Stimulated activated CD8-positive, alpha-beta memory T cell treated with anti-CD3 and anti-CD28 coated beads, Interleukin-15, amount 100 ng/mL, for 24 hours (primary cell): ENCODE measurements at places on chromosomes 11 and 22.
A peak's percentile ranks its signal among the peaks of the same experiment; 100 is the strongest.

DNA sequence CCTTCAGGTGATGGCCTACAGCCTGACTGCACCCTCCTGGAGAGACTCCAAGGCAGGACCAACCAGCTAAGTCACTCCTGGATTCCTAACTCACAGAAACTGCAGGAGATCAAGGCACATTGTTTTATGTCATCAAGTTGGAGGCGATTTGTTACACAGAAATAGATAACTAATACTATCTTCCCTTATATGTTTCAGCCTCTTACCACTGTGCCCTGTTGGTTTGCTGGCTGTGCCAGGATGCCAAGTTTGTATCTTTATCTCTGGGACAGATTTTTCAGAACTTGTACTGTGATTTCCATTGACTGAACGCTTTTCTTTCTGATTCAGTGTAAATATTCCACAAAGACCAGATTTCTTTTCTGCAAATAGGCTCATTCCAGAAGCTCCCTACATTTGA is 76.2 kb upstream of the OPCML start:
- no peak for DNase-seq

- no peak for DNase-seq
These were observed 55.3 kb downstream of the CACNA1I start for GRCh38 chr22:39625569-39626537.

DNA sequence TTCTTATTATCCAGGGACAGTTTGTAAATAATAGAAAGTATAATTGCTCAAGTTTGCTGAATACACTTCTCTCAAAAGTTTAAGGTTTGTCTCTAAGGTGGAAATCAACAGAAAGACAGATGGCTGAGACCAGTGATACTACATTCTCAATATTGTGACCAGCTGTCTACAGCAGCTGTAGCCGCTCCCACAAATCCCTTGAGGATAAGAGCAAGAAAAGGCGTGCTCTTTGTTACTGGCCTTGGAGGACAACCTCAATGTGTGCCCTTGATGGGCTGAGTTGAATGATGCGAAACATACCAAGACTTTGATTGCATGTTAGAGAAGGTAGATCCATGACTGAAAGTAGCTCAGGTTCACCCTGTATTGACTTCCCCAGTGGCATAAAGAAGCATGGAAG is 6.1 kb downstream of the OR6M1 start:
- DNase-seq, result no peak

GRCh38 chr11:9576701-9577381 is 3.4 kb downstream of the WEE1 start:
- no peak for DNase-seq

DNA sequence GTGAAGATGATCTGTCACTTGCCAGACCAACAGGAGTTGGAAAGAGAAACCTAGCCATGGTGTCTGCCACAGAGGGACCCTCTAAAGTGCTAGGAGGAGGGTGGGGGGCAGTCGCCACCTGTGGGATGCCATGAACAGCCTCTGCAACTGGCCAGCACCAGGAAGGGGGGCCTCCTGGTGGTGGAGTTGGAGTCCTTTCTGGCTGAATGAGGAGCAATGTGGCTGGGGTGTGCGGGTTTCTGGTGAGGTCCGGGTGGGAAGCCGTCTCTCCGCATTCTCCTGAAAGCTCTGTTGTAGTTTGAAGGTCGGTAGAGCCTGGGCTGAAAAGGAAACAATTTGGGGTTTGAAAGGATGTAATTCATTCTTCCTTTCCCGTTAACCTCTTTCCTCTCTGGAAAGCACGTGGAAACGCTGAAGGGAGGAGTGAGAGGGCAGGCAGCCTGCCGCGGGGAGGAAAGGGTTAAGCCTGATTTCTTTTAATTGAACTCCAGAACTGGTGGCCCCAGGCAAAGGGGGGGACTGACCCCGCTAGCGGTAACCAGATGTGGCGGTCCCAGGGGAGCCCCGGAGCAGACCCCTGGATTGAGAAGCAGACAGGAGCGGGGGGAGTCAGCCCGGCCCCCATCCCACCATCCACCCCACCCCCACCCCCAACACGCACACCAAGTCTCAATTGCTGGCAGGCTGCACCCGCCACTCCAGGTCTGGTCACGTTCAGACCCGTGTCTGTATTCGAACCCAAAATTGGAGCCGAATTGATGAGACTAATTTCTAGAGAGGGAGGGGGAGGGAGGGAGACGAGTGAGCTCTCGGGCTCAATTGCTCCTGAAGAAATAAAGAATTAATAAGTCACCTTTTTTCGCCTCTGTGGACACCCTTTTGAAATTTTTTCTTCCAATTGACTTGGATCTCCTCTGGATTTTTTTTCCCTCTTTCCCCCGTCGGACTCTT is 1.8 kb upstream of the FLI1 start:
- no peak for DNase-seq

DNA sequence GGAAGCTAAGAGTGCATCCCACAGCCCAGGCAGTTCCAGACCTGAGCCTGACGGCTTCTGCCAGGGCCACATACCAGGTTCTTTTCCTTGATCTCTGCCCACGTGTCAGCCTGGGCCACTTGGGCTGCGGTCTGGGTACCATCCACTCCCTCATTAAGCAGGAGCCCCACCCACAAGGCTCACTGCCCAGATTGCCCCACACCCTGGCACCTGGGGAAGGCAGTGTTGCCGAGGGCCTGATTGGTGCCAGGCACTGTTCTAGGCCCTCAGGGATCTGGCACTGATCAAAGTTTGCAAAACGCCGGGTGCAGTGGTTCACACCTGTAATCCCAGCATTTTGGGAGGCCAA is 15.4 kb downstream of the GGA1 start:
- no peak for DNase-seq

GRCh38 chr11:90556026-90556425 is 333.2 kb upstream of the CHORDC1 start:
- DNase-seq, result no peak

- no peak for DNase-seq
These were observed 684.5 kb downstream of the FAM181B start for GRCh38 chr11:82049199-82049598.

DNA sequence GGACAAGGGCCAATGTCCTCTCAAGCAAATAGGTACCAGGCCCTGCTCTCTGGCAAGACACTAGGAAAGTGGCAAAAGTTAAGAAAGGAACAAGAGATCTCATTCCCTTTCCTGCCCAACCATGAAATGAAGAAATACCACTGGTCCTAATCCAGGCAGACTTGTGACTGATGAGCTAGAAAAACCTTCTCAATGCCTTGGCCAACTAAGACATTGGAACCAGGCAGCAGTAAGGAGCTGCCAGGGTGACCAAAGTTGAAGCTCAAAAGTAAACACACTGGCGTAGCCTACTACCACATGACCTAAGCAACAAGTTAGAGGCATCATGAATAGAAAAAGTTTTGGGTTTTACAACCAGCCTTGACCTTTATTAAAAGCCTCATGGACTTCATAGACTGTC is 45.1 kb upstream of the CHST1 start:
- no peak for DNase-seq

DNA sequence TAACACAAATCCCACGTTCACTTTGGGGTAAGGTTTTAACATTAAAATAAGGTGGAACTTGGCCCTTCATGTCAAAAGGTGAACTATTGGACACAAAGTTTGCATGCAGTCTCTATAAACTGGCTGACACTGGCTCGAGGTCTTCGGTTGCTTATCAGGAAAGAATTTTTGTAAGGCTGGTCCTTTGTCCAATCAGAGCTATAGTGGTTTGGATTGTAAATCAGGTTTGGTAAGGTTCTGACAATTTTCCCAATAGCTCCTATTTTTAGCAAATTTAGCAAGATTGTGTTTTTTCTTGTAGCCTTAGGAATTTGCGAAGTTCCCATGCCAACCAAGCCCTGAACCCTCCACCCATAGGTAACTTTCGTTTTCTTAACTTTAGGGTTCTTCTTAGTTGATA is 17.6 kb upstream of the MED17 start:
- no peak for DNase-seq

DNA sequence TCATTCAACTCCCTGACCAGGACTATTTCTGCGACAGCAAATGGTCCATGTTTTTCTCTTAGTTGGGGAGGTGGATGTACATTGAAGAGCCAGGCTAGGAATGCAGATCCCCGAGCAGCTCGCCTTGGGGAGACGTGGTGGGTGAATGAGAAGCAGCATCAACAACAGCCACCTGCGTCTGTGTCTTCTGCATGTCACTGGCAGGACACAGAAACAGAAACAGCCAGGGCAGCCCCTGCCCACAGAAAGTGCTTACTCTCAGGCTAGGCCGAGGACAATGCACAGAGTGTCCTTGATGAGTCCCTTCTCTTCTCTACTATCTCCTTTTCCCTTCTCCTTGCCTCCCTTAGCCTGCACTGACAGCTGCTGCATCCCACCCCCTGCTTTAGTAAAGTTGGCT is 541.9 kb upstream of the CADM1 start:
- DNase-seq, result no peak

DNA sequence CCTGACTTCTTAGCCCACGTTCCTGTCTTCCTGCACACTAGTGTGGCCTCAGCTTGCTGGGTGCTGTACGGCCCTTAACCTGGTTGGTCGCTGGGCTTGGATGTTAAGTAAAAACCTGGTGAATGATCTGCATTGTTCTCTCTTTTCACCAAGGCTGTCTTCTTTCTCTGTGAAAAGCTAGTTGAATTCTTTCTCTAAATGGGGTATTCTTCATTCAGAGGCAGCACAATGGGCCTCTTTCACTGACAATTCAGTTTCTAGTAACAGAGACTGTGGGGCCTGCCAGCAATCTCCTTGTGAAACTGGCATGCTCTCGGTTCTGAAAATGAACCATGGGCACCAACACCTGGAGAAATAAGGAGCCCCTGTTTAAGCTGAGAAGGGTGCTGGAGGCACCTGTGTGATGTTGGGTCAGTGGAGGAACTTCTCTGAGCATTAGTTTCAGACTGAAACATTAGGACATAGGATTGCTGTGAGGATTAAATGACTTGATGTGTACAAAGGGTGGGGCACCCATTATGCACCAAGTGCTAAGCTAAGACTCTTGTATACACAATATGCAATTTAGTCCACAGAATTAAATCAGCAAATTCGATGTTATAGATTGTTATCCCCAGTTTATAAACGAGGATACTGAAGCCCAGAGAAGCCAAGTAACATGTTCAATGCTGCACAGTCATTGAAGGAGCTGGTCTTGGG is 33.1 kb upstream of the ELF5 start:
- DNase-seq, result no peak

GRCh38 chr22:39785232-39785631 is 108.3 kb downstream of the ENTHD1 start:
- no peak for DNase-seq

DNA sequence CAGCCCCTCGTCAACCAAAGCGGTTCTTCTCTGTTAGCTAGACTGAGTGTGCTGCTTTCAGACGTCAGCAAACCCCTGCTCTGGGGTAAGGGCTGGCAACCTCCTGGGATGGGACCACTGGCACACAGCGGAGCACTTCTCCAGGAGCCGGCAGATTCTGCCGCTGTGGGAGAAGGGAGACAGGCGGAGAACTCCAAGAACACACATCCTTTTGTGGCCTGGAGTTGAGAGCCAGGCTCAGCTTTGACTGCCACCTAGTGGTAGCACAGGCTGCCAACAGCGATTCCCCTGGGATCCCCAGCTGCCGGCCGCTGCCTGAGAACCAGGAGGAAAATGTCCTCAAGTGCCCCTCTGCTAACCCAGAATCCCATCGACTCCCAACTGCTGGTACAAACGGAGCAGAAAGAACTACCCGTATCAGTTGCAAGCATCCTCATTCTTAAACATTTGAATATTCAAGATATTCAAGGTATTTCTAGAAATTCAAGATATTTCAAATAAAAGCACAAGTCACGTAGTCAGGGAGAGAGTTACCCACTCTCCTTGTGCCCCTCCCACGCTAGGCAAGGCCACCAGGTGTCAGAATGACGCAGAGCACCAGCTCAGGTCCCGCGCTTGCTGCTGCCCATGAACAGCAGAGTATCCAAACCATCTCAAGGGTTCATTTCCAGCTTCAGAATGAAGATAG is 4.9 kb downstream of the LTO1 start:
- DNase-seq, result peak; percentile 29

GRCh38 chr22:29872144-29872893 is 10.7 kb upstream of the MTMR3 start:
- no peak for DNase-seq

DNA sequence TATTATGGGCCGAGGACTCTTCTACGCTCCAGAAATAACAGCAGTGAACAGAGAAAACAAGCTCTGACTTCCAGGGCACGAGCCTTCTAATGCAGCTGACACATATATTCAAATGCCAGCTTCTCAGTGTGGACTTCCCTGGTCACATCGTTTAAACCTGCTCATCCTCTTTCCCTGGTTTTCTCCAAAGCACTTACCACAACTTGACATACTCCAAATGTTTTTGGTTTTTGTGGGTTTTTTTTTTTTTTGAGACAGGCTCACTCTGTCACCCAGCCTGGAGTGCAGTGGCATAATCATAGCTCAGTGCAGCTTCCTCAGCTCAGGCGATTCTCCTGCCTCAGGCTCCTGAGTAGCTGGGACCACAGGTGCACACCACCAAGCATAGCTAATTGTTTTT is 105.5 kb downstream of the MICAL3 start:
- DNase-seq, result no peak

GRCh38 chr11:488062-488461 is 19.0 kb downstream of the RNH1 start:
- DNase-seq, result no peak
